ENCODE measurements at places on chromosomes 7 and 10.

GRCh38 chr7:107387573-107388219 lies 82.2 kb upstream of the GPR22 start:
- DNase-seq, result no peak

GRCh38 chr10:66321723-66322665 lies 603.8 kb upstream of the LRRTM3 start:
- DNase-seq, result no peak

- DNase-seq, result no peak
Measured at GRCh38 chr10:96358851-96359540, at the start of gene OPALIN. Gene OPALIN, minus strand, starts transcription at chr10:96359002. Its CDS starts 106 bp downstream, at chr10:96358896.

DNA sequence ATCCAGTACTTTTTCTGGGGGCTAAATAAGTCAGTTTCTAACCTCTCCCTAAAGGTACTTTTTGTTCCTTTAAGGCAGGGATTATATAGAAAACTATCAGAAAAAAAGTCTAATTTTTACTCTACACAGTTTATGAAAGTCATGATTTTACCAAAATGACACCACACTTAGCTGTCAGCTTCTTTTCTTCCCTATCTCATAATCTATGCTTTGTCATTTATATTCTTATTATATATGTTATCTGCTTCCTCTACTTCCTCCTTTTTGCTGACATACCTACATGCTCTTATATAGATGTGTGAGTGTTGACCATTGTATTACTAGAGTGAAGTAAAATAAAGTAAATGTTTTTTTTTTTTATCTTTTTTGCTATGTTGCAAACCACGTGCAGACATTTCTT lies 203.9 kb upstream of the CHRM2 start:
- DNase-seq, result no peak

- no peak for DNase-seq
Measured at GRCh38 chr10:15791816-15792524, 68.3 kb downstream of the MINDY3 start.

GRCh38 chr7:150927956-150928344 lies 50.2 kb downstream of the KCNH2 start:
- DNase-seq, result no peak

- no peak for DNase-seq
Measured at GRCh38 chr10:99924451-99925255, 85.1 kb downstream of the DNMBP start.

- DNase-seq, result no peak
Measured at GRCh38 chr7:29958667-29959358, 30.8 kb downstream of the SCRN1 start.

All from stimulated activated CD4-positive, alpha-beta T cell treated with anti-CD3 and anti-CD28 coated beads, Interleukin-12 subunit alpha, Interleukin-12 subunit beta, amount 100 ng/mL, for 24 hours (primary cell).